Cortex of kidney (tissue), 1 donor: ENCODE measurements at places on chromosomes 6 and 20.

- no peak for DNase-seq
Measured at GRCh38 chr6:21823371-21823770, 229.8 kb downstream of the SOX4 start.

GRCh38 chr6:156080371-156080770 lies 624.7 kb upstream of the NOX3 start:
- DNase-seq: no peak

- DNase-seq: no peak
Measured at GRCh38 chr6:90977513-90977912, 390.6 kb upstream of the MAP3K7 start.

DNA sequence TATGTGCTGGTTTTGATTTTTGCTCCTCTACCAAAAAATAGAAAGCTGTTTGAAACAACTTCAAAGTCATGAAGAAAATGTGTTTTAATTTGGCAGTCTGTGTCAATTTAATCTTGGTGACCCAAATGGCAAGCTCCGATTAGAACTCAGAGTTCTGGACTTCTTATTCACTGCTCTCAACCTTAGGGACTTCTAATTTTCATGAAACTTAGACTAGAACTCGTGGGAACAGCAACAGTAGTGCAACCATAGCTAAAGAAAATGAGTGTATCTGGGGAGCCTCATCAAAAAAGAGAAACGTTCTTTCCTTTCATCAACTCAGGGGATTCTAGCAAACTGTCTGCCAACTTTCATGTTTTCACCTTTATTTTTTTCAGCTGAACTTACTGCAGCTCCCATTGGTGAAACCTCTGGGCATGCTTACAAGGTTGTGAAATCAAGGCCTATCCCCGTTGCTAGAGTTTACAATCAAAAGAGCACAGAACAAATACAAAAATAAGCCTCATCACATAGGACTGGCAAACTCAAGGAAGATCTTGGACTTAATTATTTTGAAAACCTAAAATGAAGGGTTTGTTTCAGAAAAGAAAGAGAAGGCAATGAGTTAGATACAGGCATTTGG lies 114.0 kb upstream of the HSF2 start:
- DNase-seq: no peak

GRCh38 chr20:49186535-49187329 lies 1.4 kb downstream of the STAU1 start:
- no peak for DNase-seq

GRCh38 chr20:48411245-48411644 lies 416.6 kb downstream of the PREX1 start:
- DNase-seq: no peak

GRCh38 chr6:169829786-169830185 lies 78.4 kb downstream of the ERMARD start:
- no peak for DNase-seq

- peak; percentile 93 for DNase-seq
Measured at GRCh38 chr20:45362804-45363610, at the start of gene SYS1. TSS of gene SYS1 (plus strand) at chr20:45363156. CDS start at chr20:45363532, 376 bp downstream.

DNA sequence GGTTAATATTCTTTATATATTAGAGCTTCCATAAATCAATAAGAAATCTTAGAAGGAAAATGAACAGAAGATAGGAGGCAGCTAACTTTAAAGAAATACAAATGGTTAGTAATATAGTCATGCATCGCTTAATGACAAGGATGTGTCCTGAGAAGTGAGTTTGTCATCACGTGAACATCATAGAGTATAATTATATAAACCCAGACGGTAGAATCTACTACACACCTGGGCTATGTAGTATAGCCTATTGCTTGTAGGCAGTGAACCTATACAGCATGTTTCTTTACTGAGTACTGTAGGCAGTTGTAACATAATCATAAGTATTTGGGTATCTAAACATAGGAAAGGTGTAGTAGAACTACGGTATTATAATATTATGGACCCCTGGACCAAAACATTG lies 14.3 kb downstream of the TBPL1 start:
- no peak for DNase-seq

GRCh38 chr20:59452856-59453255 lies 151.5 kb upstream of the PHACTR3 start:
- no peak for DNase-seq

DNA sequence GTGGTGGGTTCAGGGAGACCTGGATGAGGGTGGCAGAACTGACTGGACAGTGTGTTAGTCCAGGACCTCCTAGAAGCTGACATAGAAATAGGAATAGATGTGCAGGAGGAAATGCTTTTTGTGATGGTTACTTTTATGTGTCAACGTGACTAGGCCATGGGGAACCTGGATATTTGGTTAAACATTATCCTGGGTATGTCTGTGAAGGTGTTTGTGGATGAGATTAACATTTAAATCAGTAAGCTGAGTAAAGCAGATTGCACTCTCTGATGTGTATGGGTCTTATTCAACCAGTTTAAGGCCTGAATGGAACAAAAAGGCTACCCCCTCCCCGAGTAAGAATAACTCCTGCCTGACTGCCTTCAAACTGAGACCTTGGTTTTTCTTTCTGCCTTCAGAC lies 219.3 kb downstream of the DHX35 start:
- no peak for DNase-seq

DNA sequence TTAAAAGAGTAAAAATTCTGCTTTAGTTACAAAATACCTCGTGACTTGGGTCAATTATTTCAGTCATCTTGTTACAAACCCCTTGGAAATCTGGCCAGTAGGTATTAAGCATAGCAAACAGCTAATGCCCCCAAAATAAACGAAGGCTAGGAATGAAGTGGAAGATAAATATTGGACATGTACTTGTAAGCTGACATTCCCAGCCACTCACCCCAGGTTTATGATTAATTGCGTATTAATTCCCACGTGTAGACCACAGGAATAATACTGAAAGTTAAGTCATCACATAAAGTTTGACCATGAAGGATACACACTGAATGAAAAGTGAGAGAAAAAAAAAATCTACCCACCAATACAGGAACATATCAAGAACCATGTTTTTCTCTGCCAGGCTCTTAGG lies 936.5 kb upstream of the ADGRB3 start:
- no peak for DNase-seq

- DNase-seq: no peak
Measured at GRCh38 chr6:136312975-136313374, 23.3 kb upstream of the BCLAF1 start.

- DNase-seq: no peak
Measured at GRCh38 chr6:78925317-78925716, 58.0 kb downstream of the IRAK1BP1 start.

DNA sequence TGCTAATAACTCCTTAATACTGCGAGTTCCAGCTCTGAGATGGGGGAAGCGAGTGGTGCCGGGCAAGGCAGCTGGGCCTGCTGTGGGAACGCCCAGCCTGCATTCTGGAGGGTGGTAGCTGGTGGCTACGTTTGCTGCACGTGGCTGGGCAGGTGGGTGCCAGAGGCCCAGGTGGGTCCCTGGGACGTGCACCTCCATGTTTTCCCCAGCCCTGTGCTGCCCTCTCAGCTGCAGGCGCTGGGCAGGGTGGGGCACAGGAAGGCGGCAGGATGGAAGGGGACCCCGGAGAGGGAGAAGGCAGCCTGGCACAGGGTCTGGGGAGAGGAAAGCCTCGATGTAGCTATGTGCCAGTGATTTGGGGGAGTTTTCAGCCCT lies 388.8 kb downstream of the CDH4 start:
- DNase-seq: no peak

DNA sequence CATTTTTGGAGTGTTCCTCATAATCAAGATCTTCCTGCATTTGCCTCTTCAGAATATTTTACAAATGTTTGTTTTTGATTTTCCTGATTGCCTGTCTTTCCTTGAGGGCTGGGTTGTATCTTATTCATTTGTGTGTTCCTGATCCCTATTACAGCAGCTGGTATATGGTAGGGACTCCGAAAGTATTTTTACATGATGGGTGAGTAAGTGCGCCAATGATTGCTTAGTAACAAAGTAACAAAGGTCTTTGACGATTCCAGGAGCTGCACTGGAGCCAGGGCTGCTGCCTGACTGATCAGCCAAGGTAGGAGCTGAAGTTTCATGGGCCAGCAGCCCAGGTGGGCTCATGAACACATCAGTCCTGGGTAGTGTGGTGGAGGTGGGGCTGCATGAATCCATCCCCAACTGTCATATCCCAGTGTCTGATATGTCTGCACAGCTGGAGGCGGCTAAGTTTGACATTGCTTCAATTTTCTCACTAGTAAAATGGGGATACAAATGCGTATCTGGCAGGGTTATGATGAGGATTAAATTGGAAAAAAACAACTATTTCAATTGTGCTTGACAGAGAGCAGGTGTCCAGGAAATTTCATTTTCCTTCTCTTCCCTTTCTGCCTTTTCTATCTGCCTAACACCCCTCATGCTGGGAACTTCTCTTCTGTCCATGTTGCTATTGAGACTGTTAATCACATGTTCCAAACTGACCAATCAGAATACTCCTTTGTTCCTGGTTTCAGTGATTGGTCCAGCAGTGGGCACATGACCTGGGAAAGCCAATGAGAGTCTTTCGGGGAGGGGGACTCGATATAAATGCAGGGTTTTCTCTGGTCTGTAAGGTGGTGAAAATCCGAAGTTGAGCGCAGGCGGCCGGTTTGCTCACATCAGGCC lies 90.7 kb downstream of the CDH26 start:
- no peak for DNase-seq

GRCh38 chr6:146878952-146879340 lies 280.2 kb downstream of the ADGB start:
- DNase-seq: no peak

GRCh38 chr6:30879684-30880427 lies 4.5 kb upstream of the DDR1 start:
- DNase-seq: no peak

GRCh38 chr6:45709781-45710220 lies 305.9 kb downstream of the CLIC5 start:
- DNase-seq: no peak

- no peak for DNase-seq
Measured at GRCh38 chr6:51995214-51995755, 92.1 kb downstream of the PKHD1 start.

- no peak for DNase-seq
Measured at GRCh38 chr6:109420751-109421150, 19.7 kb downstream of the PPIL6 start.

DNA sequence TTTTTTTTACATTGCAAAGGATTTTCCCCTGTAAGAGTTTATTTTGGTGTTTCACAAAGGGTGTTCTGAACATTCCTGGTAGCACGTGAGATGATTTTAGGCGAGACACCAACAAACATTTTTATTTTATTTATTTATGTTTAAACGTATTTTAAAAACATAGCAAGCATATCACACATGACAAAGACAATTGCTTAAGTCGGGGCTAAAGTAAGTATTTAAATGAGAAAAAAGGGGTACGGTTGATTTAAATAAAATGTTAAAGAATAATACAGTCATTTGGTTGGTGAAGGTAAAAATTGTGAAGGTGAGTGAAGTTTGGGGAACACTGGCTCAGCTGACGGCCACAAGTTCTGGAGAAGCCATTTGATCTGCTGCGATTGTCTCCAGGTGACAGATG lies 129.7 kb downstream of the BMP7 start:
- DNase-seq: no peak

DNA sequence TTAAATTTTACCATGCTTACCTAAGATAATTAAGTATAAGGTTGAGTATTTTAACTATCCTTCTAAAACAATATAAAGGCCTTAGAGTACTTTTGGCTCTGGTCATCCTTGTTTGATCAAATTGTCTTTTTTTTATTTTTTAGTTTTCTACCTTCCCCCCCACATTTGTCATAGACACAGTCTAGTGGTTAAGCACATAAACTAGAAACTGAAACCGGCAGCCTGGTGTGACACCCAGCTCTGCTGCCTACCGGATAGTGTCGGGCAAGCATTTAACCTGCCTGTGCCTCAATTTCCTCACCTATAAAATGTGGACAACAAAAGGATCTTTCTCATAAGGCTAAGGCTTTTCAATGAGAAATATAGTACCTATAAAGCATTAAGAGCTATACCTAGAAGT lies 21.6 kb upstream of the TULP4 start:
- DNase-seq: no peak

DNA sequence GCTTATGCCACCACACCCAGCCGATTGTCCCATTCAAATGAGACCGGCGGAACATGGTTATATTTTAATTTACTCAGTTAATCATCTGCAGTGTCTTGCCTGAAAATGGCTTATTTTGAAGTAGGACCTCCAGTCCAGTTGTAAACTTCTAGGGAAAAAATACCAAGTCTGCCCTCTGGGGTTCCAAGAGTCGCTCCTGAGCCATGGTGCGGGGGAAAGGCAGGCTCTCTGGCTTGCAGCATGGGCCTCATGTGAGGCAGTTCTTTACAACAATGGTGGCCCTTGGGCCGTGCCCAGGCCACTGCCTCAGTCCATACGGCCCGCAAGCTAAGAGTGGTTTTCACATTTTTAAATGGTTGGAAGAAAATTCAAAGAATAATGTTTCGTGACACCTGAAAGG lies 62.7 kb upstream of the XRN2 start:
- DNase-seq: no peak

GRCh38 chr6:29493261-29493660 lies 5.5 kb upstream of the MAS1L start:
- no peak for DNase-seq

- DNase-seq: no peak
Measured at GRCh38 chr20:61126369-61127195, 125.5 kb upstream of the CDH4 start.

DNA sequence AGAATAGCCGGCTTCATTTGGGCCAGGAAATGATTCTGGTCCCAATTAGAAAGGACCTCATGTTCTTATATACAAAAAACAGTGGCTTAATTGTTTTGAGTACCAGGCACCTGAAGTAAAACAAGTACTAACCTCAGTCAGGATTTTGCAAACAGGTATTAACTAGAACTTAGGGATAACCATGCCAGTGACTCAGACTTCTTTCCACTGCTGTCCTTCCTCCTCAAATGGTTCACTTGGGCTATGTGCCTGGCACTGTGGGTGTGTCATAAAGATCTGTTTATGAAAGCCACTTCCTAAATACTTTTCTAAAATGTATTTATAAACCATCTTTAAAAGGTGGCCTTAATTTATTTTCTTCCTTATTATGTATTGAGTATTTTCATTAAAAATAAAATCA lies 10.7 kb downstream of the CLDN20 start:
- no peak for DNase-seq

DNA sequence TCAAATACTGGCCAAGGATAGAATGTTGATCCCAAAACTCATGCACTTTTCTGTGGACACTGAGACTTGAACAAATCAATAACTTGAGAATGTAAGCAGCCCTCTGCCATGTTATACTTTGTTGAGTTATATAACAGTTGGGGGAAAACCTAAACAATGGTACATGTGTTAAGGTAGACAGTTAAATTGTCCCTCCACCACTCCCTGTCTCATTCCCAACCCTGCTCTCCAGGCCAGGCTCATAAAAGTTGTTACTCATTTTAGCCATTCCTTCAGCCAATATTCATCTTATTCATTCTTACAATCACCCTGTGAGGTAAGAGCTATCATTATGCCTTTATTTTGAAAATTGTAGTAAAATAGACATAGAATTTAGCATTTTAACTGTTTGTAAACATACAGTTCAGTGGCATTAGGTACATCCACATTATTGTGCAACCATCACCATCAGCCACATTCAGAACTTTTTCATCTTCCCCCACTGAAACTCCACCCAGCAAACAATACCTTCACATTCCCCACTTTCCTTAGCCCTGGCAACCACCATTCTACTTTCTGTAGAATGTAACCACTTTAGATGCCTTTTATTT lies 38.2 kb upstream of the IER3 start:
- DNase-seq: no peak

GRCh38 chr6:104483225-104483834 lies 376.4 kb downstream of the HACE1 start:
- DNase-seq: no peak
